Midbrain (tissue), 1 donor: ENCODE measurements at places on chromosomes 11 and 22.

- no peak for DNase-seq
These were observed 2.0 kb upstream of the ANKRD42 start for GRCh38 chr11:83191491-83191890.

DNA sequence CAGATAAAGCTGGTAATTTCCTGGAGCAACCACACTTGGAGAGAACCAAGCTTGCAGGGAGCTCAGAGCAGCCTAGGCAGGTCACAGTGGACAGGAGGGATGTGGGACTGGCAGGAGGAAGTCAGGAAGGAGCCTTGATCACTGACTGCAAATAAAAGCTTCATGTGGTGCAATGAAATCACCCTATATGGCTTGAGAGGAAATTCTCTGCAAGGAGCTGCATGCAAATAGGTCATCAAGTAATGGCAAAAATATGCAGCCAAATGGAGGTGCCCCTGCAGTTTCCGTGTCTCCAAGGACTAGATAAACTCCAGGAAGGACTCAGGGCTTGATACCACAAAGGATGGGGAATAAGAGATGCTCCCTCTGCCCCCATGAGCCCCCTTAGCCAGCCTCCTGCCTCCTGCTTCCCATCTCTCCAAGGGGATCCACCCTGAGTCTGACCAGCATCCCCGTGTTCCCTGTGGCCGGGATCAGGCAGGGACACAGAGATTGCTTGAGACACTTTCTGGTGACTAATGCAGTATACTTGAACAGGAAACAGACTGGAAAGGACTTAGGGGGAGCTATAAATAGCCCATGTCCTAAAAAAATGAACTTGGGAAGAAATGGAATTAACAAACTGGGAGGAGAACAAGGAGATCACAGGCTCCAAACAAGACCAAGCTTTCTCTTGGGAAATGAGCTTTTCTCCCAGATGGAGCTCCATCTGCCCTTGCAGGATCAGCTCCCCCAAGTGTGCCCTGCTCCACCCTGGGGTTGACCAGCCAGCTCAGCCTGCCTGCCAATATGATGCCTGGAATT, 23.9 kb upstream of the MICAL2 start:
- DNase-seq = no peak

DNA sequence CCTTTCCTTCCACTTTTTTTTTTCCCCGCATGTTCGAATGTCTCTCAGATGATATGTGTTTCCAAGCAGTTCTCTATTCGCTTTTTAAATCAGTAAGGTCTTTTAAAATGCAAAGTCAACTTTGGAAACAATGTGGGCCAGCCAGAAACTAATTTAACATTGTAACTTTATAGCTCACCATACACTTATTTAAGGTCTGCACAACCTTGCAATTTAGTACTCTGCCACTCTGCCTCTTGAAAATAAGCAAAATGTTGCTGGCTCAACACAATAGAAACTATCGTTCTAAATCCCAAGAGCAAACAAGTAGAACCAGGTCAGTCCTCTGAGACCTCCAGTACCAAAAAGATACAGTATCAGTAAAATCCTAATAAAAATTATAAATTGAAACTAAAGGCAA, 109.0 kb downstream of the SIK3 start:
- DNase-seq = no peak

DNA sequence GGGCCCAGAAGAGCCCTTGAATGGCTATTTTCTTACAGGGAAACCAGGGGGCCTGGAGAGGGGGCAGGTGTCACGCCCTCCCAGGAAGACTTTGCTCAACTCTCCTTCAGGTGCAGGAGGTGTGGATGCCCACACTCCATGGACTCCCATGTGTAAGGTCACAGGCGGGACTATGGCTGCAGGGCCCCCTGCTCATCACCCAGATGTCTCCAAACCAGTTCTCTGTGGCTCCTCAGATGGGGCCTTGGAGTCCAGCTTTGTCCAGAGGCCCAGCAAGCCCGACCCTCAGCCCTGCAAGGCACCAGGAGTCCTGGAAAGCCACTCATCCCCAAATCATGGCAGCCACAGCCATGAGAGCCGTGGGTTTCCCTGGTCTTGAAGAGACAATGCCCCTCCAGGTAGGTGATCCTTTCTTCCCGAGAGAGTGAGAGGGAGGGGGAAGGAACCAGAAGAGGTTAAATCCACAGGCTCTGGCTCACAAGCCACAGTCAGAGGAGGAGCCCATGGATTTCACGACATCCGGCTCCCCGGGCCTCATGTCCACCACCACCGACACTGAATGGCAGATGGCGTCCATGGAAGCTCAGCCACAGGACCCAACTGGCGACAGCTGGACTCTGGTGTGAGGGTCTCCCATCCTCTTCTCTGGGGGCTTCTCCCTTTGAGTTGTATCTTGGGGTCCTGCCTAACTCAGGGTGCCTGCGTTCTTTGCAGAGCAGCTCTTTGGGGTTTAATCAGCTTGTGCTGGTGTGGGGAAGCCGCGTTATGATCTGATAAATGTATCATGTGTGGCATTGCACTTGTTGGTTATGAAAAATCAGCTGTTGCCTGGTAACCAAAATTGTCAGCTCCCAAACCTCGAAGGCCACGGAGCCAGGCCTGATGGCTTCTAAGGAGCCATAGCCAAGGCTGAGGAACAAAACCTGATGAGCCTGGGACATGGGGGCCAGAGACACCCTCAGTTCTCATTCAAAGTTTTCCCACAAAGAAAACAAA, 620.4 kb downstream of the BRD1 start:
- no peak for DNase-seq

GRCh38 chr11:130323452-130324450, 9.0 kb upstream of the ZBTB44 start:
- DNase-seq = no peak

GRCh38 chr22:32940736-32941135, 117.4 kb downstream of the SYN3 start:
- no peak for DNase-seq

GRCh38 chr11:76808996-76809395, 25.8 kb downstream of the TSKU start:
- DNase-seq = no peak

DNA sequence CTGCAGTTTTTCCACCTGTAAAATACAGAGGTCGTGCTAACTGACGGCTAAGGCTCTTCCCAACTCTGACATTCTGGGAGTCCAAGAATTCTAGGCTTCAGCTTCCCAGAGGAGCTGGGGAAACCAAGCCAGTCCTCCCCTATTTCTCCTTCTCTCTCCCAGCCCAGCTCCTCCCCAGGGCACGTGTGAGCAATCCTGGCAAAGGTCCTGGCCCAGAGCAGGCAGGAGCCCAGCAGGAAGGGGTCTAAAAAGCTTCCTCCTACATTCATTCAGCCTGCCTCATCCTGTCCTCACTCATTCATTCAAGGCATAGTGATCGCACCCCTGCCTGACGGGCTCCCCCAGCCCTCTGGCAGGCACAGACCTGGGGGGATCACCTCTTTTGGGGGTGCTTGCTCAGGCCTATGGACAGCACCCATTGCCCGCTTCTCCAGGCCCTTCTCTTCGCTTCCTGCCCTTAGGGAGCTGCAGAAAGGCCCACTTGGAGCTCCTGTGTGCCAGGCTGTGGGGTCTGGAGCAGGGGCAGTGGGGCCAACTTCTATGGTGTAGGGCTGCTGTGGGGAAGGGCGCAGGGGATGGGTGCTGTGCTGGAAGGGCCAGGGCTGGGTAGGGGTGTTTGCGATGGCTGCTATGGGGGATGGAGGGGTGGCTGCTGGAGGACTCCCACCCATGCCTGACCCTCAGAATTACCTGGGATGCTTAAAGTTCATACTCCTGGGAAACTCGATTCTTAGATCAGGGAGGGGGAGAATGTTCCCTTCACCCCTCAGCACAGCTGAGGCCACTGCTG, 9.8 kb downstream of the KCNC1 start:
- DNase-seq = no peak

GRCh38 chr11:17393472-17393871, 5.0 kb upstream of the KCNJ11 start:
- DNase-seq = no peak

GRCh38 chr11:102989379-102990047, 34.0 kb upstream of the MMP13 start:
- DNase-seq = no peak

- DNase-seq = no peak
These were observed 92.0 kb downstream of the CEP164 start for GRCh38 chr11:117419482-117420142.

DNA sequence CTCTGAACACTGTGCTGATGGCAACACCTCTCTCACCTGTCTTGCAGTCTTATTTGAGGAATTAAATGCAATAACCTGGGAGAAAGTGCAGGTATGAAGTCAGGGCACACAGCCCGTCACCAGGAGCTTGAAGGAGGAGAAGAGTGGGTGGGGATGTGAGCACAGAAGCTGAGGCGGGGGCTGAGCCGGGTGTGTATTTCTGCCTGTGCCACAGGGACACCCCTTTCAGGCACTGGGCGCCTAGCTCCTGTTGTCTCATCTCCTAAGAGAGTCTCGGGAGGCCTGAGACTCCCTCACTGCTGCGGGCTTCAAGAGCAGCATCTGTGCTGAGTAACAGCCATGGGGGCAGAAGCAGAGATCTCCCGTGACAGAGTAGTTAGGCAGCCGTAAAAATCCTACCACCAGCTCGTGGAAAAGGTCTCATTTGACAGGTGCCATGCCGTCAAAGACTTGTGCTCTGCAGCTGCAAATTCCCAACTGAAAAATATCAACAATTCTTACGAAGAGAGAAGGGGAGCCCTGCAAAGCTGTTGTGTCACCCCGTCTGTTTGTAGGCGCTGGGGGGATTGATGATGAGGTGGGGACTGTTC, 26.8 kb downstream of the PARVB start:
- no peak for DNase-seq

GRCh38 chr11:15113381-15113780, 1.3 kb upstream of the INSC start:
- DNase-seq = no peak

DNA sequence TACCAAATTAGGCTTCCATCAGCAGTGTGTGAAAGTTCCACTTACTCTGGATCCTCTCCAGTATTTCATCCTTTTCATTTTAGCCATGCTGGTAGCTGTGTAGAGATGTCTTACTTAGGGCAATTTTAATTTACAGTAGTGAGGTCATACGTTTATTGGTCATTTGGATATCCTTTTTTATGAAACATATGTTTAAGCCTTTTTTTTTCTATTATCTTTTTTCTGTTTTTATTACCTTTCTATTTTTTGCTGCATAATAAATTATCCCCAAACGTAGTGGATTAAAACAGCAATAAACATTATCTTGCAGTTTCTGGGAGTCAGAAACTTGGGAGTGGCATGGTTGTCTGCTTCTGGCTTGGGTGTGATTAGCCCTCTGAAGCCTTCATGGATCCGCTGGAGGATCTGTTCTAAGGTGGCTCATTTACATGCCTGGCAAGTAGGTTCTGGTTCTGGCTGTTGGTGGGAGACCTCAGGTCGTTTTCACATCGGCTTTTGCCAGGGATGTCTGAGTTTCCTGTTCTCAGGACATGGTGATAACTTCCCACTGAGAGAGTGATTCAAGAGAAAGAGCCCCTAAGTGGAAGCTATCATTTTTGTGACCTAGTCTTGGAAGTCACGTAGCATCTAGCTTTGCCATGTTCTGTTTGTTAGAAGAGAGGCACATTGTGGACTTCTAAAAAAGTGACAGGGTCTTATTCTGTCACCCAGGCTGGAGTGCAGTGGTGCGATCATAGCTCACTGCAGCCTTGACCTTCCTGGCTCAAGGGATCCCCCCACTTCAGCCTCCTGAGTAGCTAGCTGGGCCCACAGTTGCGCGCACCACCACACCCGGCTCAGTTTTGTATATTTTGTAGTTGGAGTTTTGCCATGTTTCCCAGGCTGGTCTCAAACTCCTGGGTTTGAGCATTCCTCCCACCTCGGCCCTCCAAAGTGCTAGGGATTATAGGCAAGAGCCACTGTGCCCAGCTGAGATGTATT, 38.6 kb downstream of the PPP6R3 start:
- DNase-seq = no peak

GRCh38 chr11:64119700-64120099, 46.2 kb downstream of the MACROD1 start:
- DNase-seq = no peak

DNA sequence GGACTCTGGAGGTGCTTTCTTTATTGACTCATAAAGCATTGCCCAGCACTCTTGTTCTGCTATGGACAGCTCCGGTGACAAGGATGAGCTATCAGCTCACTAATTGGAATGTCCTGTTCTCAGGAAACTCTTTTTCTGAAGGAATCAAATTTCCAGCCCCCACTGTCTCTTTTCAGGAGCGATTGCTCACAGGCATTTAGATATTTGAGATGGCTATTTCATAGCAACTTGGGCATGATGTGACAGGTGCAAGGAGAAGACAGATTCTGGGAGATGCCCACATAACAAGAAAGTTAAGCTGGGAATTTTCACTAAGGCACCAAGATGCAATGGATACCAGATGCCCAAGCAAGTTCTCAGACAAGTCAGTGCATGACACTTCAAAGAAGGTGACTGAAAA, 123.4 kb upstream of the CSNK2A3 start:
- DNase-seq = no peak

DNA sequence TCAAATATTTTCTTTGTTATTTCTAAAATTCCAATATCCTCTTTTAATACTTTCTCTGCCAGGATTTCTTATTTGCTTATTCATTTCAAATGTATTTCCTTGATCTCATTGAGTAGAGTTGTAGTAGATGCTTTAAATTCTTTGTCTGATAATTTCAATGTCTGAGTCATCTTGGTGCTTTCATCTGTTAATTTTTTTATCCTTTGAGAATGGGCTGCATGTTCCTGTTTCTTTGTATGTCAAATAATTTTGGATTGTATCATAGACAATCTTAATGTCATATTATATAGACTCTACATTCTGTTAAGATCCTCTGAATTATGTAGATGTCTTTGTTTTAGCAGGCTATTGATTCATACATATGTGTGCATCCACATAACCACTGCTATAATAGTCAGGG, 57.5 kb downstream of the MYEOV start:
- no peak for DNase-seq

- no peak for DNase-seq
These were observed 59.2 kb upstream of the ATXN10 start for GRCh38 chr22:45612451-45612901.

DNA sequence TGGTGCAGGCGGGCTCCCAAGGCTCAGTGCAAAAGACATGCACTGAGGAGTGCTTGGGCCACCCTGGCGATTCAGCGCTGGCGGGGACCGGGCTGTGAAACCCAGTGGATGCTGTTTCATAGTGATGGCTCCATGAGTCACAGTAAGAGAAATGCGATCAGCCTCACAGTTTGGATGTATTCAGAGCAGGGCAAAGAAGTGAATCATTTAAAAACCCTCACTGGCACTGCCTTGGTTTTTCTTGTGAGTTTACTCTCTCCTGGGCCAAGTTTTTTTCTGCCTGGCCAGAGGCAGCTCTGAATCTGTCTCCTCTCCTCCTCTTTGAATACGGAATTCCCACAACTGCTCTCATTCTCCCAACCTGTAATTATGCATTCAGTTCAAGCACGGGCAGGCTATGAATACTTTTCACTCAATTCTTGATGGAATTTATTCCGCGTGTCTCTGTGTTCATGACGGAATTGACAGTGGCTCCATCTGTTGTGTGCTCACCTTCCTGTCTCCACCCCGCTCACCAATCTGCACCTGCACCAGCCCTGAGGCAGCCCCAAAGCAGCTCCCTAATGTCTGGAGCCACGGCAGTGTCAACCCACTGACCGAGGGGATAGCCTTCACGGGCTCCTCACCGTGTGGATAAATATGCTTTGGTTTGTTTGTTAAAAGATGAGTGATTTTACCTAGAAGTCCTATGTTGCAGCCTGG, 14.9 kb downstream of the ADAMTS8 start:
- DNase-seq = no peak

- no peak for DNase-seq
These were observed 11.0 kb upstream of the GRIK4 start for GRCh38 chr11:120500414-120501071.
